ENCODE measurements at places on chromosomes 4 and X. TPM values are rescaled to one million over a fixed set of nuclear protein-coding genes. Genes with fewer than 3 reads are reported as not detected.

The BST1 gene
- polyA plus RNA-seq, result 14.4 TPM

The SMIM9 gene
- polyA plus RNA-seq, result not detected

The RBM47 gene
- 116 TPM for polyA plus RNA-seq

The PNMA6E gene
- not detected for polyA plus RNA-seq

The POU3F4 gene
- 8.1 TPM for polyA plus RNA-seq

GRCh38 chr4:26263165-26263564 is 57.6 kb upstream of the RBPJ start:
- no peak for DNase-seq

DNA sequence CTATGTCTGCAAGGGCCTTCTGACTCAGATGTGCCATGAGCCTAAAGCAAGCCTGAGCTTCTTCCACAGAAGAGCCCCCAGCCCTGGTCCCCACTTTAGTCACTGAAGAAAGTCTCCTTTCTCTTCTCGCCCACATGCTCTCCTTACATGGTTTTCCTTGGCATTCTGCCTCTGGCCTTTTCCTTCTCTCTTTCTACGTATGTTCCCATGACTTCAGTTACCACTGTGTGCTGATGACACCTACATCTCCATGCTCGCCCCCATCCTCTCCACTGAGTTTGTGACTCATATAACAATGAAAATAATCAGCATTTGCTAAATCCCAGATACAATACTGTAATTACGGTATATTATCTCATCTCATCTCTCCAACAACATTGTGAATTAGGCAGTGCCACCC is 149.3 kb downstream of the AMMECR1 start:
- no peak for DNase-seq

- no peak for DNase-seq
Observed at GRCh38 chrX:12497832-12498591, 293.2 kb upstream of the PRPS2 start.

DNA sequence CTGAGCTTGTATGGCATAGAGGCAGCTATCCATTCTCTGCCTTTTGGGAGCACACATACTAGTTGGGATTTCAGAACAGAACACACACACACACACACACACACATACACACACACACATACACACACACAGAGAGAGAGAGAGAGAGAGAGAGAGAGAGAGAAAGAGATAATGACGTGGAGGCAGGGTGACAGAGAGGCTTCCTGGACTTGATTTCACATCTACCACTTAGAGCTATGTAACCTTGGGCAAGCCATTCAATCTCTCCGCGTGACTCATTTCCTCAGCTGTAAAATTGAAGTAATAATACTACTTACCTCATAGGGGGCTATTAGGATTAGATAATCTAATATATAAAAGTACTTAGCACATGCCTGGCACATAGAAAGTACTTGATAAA is 12.3 kb upstream of the GRIA3 start:
- no peak for DNase-seq

- DNase-seq, result no peak
Observed at GRCh38 chr4:55355555-55355954, 9.5 kb downstream of the SRD5A3 start.

DNA sequence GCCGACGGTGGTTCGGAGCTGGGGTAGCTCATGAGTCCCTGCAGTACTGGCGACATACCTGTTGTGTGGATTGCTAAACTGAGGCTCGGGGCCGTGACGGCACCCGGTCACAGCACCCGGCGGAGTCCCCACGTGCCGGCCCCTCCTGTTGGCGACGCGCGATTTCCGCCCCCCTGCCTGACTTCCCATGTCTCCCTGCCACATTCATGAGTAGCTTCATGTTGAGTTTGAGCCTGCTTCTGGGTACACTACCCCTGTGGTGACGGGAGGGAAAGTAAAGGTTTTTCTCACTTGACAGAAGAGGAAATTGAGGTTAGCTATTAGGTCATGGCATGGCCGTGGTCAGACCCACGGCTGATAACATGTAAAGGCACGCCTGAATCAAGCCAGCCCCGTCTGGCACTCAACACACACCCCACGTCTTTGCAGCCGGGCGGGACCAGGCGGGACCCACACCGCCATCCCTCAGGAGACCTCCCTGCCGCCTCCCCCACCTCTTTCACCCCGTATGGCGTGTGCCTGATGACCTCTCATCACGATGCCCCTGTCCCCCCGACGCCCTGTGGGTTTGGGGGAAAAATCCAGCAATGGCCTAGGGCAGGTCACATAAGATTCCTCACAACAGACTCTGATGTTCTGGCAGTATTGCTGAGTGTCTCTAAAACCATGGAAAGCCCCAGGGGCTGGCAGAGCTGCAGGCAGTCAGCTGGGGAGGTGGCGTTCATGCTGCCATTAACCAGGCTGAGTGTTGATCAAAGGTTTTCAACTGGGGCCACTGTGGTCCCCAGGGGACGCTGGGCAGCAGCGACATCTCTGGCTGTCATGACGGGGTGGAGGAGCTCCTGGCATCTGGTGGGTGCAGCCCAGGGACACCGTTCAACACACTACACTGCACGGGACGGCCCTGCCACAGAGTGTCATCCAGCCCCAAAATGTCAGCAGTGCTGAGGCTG is 29.2 kb downstream of the P2RY8 start:
- DNase-seq, result no peak

DNA sequence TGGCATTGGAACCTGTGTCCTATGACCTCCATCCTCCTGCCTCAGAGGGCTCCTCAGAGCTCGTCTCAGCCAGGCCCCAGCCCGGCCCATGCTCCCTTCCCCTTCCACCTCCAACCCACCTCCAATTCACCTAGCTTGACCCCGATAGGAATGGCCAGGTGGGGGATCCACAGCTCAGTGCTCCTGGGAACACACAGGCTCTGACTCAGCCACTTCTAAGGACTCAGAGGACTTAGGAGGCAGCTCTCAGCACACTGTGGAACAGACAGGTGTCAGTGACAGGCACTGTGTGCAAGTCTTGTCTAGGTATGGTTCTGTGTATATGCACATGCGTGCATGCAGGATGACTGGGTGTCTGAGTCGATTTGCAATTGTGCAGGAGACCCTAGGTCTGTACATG is 44.8 kb downstream of the PJA1 start:
- no peak for DNase-seq

- no peak for DNase-seq
Observed at GRCh38 chr4:20428436-20429160, 176.9 kb downstream of the SLIT2 start.

- no peak for DNase-seq
Observed at GRCh38 chr4:168028970-168029597, 63.3 kb upstream of the ANXA10 start.

- DNase-seq, result peak; percentile 77
Observed at GRCh38 chr4:140935254-140935653, 179.1 kb upstream of the TBC1D9 start.

Measured in renal cortex interstitium (tissue), 15 donors.